ENCODE measurements at places on chromosomes 5 and 9.

- DNase-seq = no peak
These were observed 743.9 kb downstream of the NR2F1-AS1 start for GRCh38 chr5:92836855-92837755.

GRCh38 chr5:81629986-81630385 lies 120.9 kb downstream of the SSBP2 start:
- no peak for DNase-seq

- DNase-seq = no peak
These were observed 305.2 kb downstream of the EFNA5 start for GRCh38 chr5:107365320-107366109.

GRCh38 chr9:136363949-136364748 lies 605 bp upstream of the DNLZ start:
- DNase-seq = no peak

Measured in stimulated activated CD8-positive, alpha-beta memory T cell treated with anti-CD3 and anti-CD28 coated beads, Interleukin-2, amount 100 ng/mL, for 1 hour (primary cell).